Upper lobe of right lung (tissue), 1 donor: ENCODE measurements at places on chromosomes 16 and 17. TPM values are rescaled to one million over a fixed set of nuclear protein-coding genes. Genes with fewer than 3 reads are reported as not detected.

DNA sequence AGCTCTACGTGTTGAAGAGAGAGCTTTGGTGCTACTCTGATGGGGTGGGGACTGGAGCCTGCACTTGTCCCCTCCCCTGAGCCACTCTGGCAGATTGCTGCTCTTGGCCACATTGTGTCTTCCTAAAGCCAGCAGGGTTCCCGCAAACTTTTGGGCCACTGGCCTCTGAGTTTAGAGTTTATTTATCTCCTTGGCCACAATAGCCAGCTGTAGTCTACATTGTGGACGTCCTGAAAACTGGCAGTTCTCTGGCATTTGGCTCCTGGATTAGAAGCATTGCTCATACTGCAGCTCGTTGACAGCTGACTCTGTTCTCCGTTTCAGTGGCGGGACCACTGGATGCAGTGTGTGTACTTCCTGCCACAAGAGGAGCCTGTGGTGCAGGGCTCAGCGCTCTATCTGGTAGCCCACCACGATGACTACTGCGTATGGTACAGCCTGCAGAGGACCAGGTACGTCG lies 34.6 kb downstream of the PRMT7 start:
- H3K4me3 ChIP-seq: no peak overlapping the region
- DNase-seq: no peak
- no peaks in the 10 kb centered on the region for H3K27me3 ChIP-seq
- peaks cover 80% of the 10 kb centered on the region for H3K36me3 ChIP-seq
- no peaks in the 10 kb centered on the region for H3K4me1 ChIP-seq
- H3K27ac ChIP-seq: no peak overlapping the region

GRCh38 chr16:661184-661821 lies 6.6 kb upstream of the RHOT2 start:
- H3K27me3 ChIP-seq: no peaks in the 10 kb centered on the region
- H3K4me3 ChIP-seq: no peak overlapping the region
- peaks cover 3% of the 10 kb centered on the region for H3K4me1 ChIP-seq
- peak overlapping the region; percentile 68 for H3K27ac ChIP-seq
- H3K36me3 ChIP-seq: no peaks in the 10 kb centered on the region

DNA sequence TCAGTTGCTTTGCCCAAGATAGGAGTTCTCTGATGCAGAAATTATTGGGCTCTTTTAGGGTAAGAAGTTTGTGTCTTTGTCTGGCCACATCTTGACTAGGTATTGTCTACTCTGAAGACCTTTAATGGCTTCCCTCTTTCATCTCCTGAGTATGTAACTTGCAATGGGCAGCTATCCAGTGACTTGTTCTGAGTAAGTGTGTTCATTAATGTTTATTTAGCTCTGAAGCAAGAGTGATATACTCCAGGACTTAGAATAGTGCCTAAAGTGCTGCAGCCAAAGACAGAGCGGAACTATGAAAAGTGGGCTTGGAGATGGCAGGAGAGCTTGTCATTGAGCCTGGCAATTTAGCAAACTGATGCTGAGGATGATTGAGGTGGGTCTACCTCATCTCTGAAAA lies 8.8 kb upstream of the TANGO6 start:
- DNase-seq: no peak
- H3K27ac ChIP-seq: no peak overlapping the region
- no peaks in the 10 kb centered on the region for H3K36me3 ChIP-seq

GRCh38 chr17:56176091-56176490 lies 22.8 kb downstream of the ANKFN1 start:
- H3K4me3 ChIP-seq: no peak overlapping the region
- H3K27me3 ChIP-seq: no peaks in the 10 kb centered on the region
- H3K4me1 ChIP-seq: no peaks in the 10 kb centered on the region

GRCh38 chr17:27677191-27677590 lies 46.2 kb downstream of the LGALS9 start:
- no peak overlapping the region for H3K4me3 ChIP-seq
- no peaks in the 10 kb centered on the region for H3K27me3 ChIP-seq
- DNase-seq: peak; percentile 31
- no peak overlapping the region for H3K27ac ChIP-seq

The NAGS gene
- 7.1 TPM for total RNA-seq

DNA sequence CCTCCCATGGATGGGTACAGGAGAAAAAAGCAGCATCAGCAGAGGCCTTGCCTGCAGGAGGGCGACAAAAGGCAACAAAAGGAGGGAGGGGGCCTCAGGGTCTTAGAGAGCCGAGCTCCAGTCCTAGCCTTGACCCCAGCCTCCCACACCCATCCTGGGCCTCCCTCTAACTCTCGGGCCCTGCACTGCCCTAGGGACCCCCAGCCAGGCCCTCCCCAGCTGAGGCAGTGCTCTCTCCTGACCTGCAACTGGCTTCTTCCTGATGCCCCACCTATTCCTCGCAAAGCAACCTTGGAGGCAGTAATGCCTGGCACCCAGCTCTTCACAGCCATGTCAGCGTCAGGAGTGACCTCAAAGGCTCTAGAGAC lies 15.2 kb upstream of the SRRM2 start:
- no peak overlapping the region for H3K4me3 ChIP-seq
- no peaks in the 10 kb centered on the region for H3K27me3 ChIP-seq
- no peak overlapping the region for H3K27ac ChIP-seq
- H3K4me1 ChIP-seq: no peaks in the 10 kb centered on the region

The NAGLU gene
- total RNA-seq: 46.9 TPM

DNA sequence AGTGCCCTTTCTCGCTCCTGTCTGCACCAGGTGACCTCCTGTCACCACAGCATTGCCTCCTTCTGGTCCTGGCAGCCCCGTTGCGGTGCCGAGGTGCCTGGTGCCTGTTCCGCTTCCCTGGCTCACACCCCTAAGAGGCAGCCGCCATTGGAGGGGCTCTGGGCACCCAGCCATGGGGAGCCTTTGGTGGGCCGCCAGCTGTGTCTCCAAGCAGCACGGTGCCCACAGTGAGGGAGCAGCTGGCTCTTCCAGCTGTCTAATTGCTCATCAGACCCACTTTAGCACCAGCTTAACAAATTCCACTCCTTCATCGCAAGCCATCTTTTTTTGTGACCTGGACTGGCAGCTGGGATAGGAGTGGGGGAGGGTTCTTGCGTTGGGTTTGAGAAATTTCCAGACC lies 276.1 kb downstream of the SNX29 start:
- H3K4me3 ChIP-seq: no peak overlapping the region
- no peak overlapping the region for H3K27ac ChIP-seq
- H3K36me3 ChIP-seq: no peaks in the 10 kb centered on the region
- no peaks in the 10 kb centered on the region for H3K27me3 ChIP-seq

The CES1 gene
- total RNA-seq: 293 TPM

- H3K27me3 ChIP-seq: no peaks in the 10 kb centered on the region
- no peak for DNase-seq
- H3K4me1 ChIP-seq: peaks cover 7% of the 10 kb centered on the region
- no peaks in the 10 kb centered on the region for H3K36me3 ChIP-seq
- H3K4me3 ChIP-seq: peak overlapping the region; percentile 77
These were observed 2.1 kb upstream of the MAF start for GRCh38 chr16:79602628-79603014.

The TOP2A gene
- total RNA-seq: 3.3 TPM

The MLKL gene
- total RNA-seq: 28.6 TPM

GRCh38 chr16:11668623-11669379 lies 546 bp downstream of the SNN start:
- H3K4me3 ChIP-seq: peak overlapping the region; percentile 85
- peak overlapping the region; percentile 74 for H3K27ac ChIP-seq
- DNase-seq: no peak
- H3K27me3 ChIP-seq: no peaks in the 10 kb centered on the region
- peaks cover 39% of the 10 kb centered on the region for H3K4me1 ChIP-seq

- H3K27me3 ChIP-seq: no peaks in the 10 kb centered on the region
- no peak overlapping the region for H3K27ac ChIP-seq
- peak; percentile 83 for DNase-seq
- no peak overlapping the region for H3K4me3 ChIP-seq
- peaks cover 44% of the 10 kb centered on the region for H3K36me3 ChIP-seq
These were observed 16.0 kb upstream of the NUDT16L1 start for GRCh38 chr16:4677390-4677789.

The SDR42E1 gene
- total RNA-seq: 6.5 TPM

- no peak for DNase-seq
- no peaks in the 10 kb centered on the region for H3K27me3 ChIP-seq
- peaks cover 6% of the 10 kb centered on the region for H3K4me1 ChIP-seq
- no peak overlapping the region for H3K4me3 ChIP-seq
- H3K36me3 ChIP-seq: no peaks in the 10 kb centered on the region
These were observed 69.5 kb downstream of the SREBF1 start for GRCh38 chr17:17767154-17767869.

The NGFR gene
- total RNA-seq: 0.78 TPM

DNA sequence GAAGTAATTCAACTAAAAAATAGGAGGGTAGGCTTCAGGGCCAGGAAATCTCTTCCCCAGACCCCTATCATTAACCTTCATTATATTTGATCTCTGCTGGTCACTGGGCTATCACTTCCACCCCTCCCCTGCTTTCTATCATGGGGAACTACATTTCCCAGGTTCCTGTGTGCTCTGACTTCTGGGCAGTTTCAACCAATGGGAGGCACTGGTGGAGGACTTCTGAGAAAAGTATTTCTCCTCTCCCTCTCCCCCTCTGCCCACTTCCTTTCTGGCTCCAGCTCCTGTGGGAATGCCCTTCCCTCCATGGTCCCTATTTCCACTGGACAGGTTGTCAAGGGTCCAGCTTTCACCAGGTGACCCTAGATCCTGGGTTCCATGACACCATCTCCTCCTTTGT lies 364.4 kb downstream of the C16orf95 start:
- no peak overlapping the region for H3K4me3 ChIP-seq
- no peaks in the 10 kb centered on the region for H3K4me1 ChIP-seq
- DNase-seq: no peak
- no peak overlapping the region for H3K27ac ChIP-seq
- peaks cover under 1% of the 10 kb centered on the region for H3K27me3 ChIP-seq
- H3K36me3 ChIP-seq: no peaks in the 10 kb centered on the region

- no peaks in the 10 kb centered on the region for H3K36me3 ChIP-seq
- H3K27ac ChIP-seq: peak overlapping the region; percentile 59
These were observed 126.7 kb upstream of the FOXF1 start for GRCh38 chr16:86383488-86384262.

DNA sequence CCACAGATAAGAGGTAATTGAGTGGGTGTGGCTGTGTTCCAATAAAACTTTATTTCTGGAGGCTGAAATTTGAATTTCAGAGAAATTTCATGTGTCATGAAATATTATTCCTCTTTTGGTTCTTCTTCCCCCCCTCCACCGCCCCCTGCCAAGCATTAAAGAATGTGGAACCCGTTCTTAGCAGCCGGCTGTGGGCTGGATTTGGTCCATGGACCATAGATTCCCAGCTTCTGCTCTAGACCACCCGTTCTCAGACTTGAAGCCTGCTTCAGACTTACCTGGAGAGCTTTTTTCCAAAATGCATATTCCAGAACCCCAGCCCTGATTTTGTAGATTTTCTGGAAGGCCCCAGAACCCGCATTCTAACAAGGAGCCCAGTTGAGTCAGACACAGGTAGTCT lies 15.1 kb upstream of the LASP1NB start:
- no peaks in the 10 kb centered on the region for H3K27me3 ChIP-seq
- no peak overlapping the region for H3K4me3 ChIP-seq
- H3K27ac ChIP-seq: no peak overlapping the region
- H3K4me1 ChIP-seq: peaks cover 74% of the 10 kb centered on the region

DNA sequence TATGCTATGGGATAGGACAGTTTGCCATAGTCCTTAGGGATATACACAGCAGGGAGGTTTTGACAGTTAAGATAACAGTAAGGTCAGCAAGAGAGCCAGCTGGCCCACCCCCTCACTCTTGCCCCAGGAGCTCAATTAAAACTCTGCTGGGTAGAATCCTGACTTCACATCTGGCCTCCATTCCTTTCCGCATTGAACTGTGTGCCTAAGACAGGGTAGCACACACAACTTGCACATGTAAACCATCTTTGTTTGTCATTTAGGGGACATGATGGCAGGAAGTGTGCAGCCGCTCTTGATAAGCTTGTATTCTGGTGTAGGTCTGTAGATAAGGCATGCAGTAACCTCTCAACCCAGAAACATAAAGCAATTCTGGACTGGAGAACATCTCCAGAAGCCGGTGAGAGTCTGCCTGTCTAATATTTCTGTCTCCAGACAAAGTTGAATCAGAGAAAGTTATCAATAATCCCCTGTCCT lies 5.2 kb downstream of the MINK1 start:
- H3K27me3 ChIP-seq: no peaks in the 10 kb centered on the region
- H3K27ac ChIP-seq: no peak overlapping the region
- DNase-seq: no peak
- H3K4me1 ChIP-seq: peaks cover 51% of the 10 kb centered on the region
- H3K4me3 ChIP-seq: no peak overlapping the region

DNA sequence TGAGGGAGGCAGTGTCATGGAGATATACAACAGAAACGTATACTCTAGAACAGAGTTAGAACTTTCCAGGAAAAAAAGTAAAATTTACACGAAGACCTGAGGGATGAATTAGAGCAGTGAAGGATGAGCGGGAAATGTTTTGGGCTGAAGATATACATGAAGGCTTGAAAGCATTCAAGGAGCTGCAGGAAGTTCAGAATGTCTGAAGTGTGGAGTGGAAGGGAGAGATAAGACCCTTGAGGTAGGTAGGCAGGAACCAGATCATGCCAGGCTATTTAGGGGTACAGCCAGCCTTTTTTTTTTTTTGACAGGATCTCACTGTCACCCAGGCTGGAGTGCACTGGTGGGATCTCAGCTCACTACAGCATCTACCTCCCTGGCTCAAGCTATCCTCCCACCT lies 3.2 kb upstream of the NLK start:
- no peak for DNase-seq
- peaks cover 22% of the 10 kb centered on the region for H3K4me1 ChIP-seq
- no peaks in the 10 kb centered on the region for H3K27me3 ChIP-seq
- no peak overlapping the region for H3K27ac ChIP-seq
- H3K4me3 ChIP-seq: no peak overlapping the region
- H3K36me3 ChIP-seq: no peaks in the 10 kb centered on the region

GRCh38 chr16:15907863-15908478 lies 19.6 kb upstream of the CEP20 start:
- no peak overlapping the region for H3K27ac ChIP-seq

GRCh38 chr17:68356949-68357455 lies 65.7 kb downstream of the ARSG start:
- H3K27me3 ChIP-seq: no peaks in the 10 kb centered on the region
- H3K4me1 ChIP-seq: no peaks in the 10 kb centered on the region
- no peaks in the 10 kb centered on the region for H3K36me3 ChIP-seq
- H3K4me3 ChIP-seq: no peak overlapping the region

DNA sequence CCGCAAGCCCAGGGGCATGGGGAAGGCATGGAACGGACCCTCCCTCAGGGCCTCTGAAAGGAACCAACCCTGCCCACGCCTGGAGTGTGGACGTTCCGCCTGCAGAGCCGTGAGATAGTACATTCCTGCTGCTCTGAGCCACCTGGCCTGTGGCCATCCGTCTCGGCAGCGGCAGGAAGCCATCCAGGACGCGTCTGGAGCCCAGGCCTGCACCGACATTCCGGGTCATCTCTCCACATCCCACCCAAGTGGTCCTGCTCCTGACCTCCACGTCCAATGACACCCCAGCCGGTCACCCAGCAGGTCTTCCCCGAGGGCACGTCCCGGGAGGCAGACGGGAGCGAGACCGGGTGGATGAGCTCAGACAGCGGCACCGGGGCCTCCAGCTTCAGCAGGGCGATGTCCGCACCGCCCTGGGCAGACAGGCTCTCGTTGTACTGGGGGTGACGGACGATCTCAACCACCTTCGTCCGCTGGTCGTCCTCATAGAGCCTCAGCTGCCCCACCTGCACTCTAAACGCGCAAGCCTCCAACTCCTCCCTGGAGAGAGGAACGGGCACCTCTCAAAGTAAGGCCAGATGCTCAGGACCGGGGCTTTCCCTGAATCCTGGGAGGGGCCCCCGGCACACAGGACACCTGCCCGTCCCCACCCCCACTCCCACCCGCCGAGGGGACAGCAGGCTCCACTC lies 21.3 kb upstream of the UBE2I start:
- H3K36me3 ChIP-seq: no peaks in the 10 kb centered on the region
- no peaks in the 10 kb centered on the region for H3K4me1 ChIP-seq
- H3K4me3 ChIP-seq: no peak overlapping the region
- peaks cover 69% of the 10 kb centered on the region for H3K27me3 ChIP-seq
- no peak overlapping the region for H3K27ac ChIP-seq

GRCh38 chr16:84907575-84907974 lies 87.8 kb downstream of the CRISPLD2 start:
- H3K27me3 ChIP-seq: no peaks in the 10 kb centered on the region
- H3K36me3 ChIP-seq: no peaks in the 10 kb centered on the region
- H3K27ac ChIP-seq: no peak overlapping the region
- DNase-seq: no peak
